ENCODE measurements at places on chromosomes 1 and 21.

DNA sequence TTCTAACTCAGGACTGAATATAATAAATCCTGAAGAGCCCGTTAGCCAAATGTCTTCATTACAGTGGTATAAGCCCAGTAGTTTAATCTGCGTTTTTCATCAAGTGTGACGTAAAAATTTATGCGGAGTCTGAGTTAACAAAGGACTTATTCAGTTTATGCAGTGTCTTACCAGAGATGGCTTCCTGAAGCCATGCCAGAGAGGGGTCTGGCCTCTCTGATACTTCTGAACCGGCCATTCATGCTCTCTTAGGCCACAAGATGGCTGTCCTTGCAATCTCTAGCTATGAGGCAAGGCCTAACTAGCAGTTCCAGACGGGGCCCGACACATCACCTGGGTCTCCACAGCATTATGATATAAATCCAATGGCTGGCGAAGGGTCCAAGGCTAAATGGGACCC lies 101.4 kb downstream of the TEX35 start:
- peak; percentile 17 for DNase-seq

DNA sequence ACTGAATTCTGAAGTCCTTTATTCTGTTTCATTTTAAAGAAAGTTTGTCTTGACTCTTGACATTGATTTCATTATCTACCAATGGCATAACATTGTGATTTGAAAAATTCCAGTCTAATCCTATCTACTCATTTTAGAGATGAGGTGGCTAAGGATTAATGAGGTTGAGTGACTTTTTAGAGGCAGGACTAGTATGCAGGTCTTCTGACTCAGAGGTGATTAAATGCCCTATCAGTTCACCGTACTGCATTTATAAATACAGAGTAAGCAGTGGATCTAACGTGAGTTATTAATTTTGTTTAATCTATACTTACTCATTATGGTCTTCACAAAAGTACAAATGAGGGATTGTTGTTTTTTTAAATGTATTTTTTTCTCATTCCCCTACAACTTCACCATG lies 277.6 kb downstream of the PTBP2 start:
- DNase-seq, result no peak

GRCh38 chr1:30966690-30967369 lies 58.3 kb upstream of the SDC3 start:
- no peak for DNase-seq

- DNase-seq, result no peak
These were observed 4.7 kb upstream of the ECE1 start for GRCh38 chr1:21295002-21295401.

- no peak for DNase-seq
These were observed 11.0 kb downstream of the ETV3L start for GRCh38 chr1:157088607-157089006.

GRCh38 chr1:64082459-64082858 lies 121.0 kb upstream of the UBE2U start:
- no peak for DNase-seq

DNA sequence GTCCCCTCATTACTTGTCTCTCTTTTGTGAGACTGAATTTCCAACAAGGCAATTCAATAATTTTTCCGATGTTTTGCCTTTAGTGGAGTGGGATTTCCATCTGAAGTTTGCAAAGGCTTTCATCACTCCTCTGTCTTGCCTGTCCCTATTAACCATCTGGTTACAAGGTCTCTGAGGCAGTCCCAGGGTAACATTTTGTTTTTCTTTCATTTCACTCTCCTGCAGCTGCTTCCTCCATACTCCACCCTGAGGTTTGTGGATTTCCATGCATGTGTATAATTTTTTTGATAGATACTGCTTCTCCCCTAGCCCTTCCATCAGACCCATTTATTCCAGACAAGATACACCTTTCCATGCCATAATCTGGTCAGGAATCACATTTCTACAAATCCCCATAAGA lies 366.8 kb downstream of the PTBP2 start:
- DNase-seq, result no peak
